Stimulated activated CD4-positive, alpha-beta T cell treated with anti-CD3 and anti-CD28 coated beads, TNF-alpha, amount 100 ng/mL, for 1 hour (primary cell): ENCODE measurements at places on chromosomes 1 and 21.
A peak's percentile ranks its signal among the peaks of the same experiment; 100 is the strongest.

DNA sequence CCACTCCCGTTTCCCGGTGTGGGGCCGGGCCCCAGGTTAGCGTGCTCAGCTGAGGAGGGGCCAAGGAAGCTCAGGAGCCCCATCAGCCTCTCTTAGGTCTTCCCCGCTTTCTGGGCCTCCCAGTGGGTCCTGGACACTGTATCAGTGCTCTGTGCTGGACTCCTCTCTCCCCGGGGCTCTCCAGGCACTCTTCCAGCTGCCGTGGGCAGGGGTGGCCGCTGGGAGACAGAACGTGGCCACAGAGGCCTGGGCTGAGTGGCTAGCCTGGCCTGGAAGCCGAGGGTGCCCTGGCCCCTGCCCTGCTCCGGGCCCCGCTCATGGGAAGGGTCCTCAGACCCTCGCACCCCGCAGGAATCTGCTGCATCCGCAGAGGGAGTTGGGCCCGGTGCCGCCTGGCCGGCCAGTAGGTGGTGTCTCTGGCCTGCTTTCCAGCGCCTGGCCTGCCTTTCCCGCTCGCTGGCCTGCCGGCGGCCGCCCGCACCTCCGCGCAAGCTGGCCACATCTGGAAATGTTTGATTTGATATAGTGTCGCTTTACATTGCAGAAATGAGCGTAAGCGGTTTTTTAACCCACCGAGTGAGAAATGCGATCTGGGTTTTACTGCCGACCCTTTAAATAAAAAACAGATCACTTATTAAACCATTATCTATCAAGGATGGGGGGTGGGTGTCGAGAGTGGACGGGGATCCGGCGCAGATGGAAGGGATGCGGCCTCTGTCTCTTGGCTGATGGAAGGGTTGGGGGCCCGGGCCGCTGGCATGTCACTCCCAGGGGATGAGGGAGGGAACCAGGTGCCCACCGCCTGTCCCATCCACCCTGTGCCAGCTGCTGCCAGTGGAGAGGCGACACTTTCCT lies 74.4 kb upstream of the TTC34 start:
- DNase-seq: no peak

DNA sequence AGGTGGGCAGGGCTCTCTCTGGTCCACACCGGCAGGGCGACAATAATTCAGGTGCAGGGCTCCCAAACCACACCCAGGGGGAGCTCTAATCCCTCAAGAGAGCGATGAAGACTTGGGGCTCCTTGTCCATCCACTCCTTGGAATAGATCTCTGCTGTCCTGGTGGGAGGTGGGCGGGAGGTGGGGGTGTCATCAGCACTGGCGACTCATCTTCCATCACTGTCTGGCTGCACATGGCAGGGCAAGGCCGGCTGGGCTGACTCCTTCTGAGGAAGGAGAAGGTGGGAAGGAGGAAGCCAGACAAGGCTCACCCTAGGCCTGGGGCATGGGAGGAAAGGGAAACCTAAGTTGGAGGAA lies 29.3 kb downstream of the TNNT2 start:
- DNase-seq: no peak

DNA sequence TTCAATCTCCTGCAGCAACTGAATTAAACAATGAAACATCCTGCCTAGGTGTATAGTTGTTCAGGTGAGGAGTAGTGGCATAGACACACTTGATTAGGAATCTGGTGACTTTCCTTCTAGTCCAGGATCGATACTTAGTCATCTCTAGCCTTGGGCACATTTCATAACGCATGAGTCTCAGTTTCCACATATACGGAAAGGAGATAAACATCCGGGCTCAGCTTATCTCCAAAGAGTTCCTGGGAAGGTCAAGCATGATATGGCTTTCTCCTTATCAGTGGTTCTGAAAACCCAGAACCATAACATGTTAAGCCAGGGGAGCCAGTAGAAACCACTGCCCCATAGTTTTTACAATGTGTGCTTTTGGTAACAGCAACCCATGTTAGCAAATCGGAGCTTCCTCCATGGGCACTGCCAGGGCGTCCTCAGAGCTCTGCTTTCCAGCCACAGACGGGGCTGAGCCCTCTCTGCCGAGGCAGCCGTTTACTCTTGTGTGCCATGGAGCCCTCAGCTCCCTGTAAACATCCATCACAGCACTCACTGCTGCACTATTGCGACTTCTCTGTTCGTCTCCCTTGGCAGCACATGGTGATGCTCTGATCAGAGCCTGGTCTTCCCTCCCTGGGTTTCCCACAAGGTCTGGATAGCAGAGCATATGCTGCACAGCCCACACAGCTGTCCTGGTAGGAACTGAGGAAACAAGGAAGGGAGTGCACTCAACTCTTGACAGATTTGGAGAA lies 34.6 kb downstream of the RUNX1 start:
- no peak for DNase-seq

DNA sequence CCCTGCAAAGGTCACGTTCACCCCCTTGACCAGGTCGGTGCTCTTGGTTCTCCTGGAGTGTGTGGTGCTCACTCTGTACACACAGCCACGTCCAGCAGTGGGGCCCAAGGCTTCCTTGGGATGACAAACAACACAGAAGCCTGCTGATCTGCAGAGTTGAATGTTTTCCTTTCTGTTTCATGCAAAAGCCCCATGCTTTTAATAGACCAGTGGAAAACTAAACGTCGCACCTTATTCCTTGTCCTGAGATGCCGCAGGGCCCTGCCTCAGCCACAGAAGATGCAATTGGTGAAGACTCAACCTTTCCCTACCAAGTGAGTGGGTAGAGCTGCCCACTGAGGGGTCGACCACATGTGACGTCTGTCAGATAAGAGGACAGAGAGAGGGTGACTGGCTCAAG lies 5.8 kb upstream of the PDPN start:
- DNase-seq: no peak

- no peak for DNase-seq
These were observed 6.8 kb upstream of the PARK7 start for GRCh38 chr1:7954683-7955082.

DNA sequence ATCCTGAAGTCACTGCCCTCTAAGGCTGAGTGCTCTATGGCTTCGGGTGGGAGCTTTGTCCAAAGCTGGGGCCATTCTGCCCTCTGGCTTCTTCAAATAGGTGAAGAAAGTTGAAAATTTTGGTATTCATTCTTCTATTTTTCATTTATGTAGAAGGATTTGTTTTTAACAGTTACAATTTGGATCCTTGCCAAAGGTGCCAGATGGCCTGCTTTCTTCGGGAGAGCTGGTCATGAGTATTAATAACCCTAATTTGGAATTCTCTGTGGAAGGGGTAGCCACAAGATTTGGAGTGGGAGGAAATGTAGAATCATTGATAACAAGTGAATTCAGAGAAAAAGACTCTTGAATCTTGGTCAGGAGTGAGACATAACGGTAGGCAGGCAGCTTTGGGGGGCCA lies 370.4 kb upstream of the ST6GALNAC5 start:
- DNase-seq: no peak

- DNase-seq: no peak
These were observed 456.1 kb upstream of the ADAMTS5 start for GRCh38 chr21:27423038-27423437.

GRCh38 chr21:41316200-41317062 lies at the start of gene FAM3B:
Gene FAM3B (plus strand): TSS chr21:41316801. CDS start chr21:41316880, 79 bp downstream.
- DNase-seq: no peak

- DNase-seq: no peak
These were observed 27.5 kb upstream of the SLAMF6 start for GRCh38 chr1:160550572-160551034.

- no peak for DNase-seq
These were observed 8.9 kb upstream of the OPRD1 start for GRCh38 chr1:28803051-28803450.

DNA sequence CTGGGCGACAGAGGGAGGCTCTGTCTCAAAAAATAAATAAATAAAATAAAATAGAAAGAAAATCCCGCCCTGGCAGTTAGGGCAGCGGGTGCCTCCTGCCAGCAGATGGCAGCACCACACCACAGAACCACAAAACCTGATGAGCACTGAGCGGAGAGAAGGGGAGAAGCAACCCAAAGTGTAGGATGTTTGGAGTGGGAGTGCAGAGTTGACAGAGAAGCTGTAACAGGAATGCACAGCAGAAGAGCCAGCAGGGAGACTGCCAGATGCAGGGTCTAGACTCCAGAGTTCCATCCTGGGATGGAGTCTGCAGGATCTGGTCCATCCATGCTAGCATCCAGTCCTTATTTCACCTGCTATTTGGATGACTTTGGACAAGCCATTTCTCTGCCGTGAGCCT lies 29.7 kb upstream of the KIRREL1 start:
- no peak for DNase-seq

DNA sequence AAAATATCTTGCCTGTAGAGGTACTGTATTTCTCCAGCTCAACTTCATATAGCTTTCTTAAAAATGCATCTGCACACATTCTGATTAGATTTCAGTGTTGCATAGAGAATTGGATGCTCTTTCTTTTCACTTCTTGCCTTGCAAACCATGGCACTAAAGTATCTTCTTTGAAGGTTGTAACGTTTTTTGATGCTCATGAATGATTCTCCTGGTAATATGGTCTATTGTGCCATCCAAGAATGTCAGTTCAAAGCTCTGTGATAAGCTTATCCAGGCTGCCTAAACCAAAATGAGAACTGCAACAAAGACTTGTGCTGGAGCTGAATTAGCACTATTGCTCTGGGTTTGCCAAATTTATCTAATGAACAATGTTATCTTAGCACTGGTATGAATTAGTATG lies 1.9 kb downstream of the SGIP1 start:
- no peak for DNase-seq

- no peak for DNase-seq
These were observed 11.1 kb downstream of the LEMD1 start for GRCh38 chr1:205410581-205411298.

GRCh38 chr21:28455253-28455600 lies 537.5 kb downstream of the LTN1 start:
- no peak for DNase-seq

DNA sequence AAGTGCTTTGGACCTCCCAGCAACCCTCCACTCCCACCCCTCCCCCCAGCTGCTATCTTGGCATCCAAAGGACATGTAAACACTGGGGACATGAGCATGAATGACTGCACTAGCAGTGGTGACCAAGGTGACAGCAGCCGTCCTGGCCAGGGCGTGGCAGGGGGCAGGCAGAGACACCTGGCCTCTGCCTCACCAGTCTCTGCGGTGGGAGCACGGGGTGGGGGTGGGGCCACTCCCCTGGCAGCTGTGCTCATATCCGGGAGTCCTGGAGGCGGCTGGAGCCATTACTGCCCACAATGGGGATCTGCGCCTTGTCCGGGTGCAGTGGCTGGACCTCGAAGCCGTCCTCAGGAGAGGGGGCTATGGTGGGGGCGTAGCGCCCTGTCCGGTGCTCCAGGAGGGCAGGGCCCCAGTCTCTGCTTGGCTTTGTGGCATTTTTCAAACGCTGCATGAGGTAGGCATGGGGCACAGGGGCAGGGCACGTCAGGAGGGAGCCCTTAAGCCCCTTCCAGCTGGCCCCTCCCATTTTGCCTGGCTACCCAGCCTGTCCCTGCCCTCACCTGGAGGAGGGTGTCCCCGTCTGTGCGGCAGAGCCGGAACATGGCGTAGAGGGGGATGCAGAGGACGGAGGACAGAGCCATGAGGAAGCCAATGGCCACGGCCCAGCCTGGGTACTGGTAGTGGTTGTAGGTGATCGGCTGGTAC lies 6.0 kb downstream of the CCDC24 start:
- DNase-seq: no peak

- DNase-seq: no peak
These were observed 48.0 kb downstream of the ACTN2 start for GRCh38 chr1:236734141-236734765.

GRCh38 chr1:152623203-152623844 lies 421 bp upstream of the LCE3A start:
- DNase-seq: no peak

GRCh38 chr1:113812661-113813135 lies 422 bp upstream of the RSBN1 start:
- DNase-seq: no peak

- peak; percentile 18 for DNase-seq
These were observed 959 bp downstream of the CD58 start for GRCh38 chr1:116569776-116570357.

DNA sequence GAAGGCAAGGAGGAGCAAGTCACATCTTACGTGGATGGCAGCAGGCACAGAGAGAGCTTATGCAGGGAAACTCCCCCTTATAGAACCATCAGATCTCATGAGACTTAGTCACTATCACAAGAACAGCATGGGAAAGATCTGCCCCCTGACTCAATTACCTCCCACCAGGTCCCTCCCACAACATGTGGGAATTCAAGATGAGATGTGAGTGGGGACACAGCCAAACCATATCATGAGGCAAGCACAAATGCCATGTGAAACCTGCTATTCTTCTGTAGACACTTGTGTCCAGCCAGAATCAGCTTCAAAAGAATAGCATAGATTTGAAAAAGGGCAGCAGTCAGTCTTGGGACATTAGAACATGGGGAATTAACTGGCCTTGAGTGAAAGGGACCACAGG lies 32.2 kb upstream of the UBE2U start:
- no peak for DNase-seq

GRCh38 chr1:26986658-26987057 lies 6.8 kb upstream of the TRNP1 start:
- DNase-seq: no peak

- DNase-seq: no peak
These were observed 92.0 kb downstream of the CASZ1 start for GRCh38 chr1:10704368-10704882.

DNA sequence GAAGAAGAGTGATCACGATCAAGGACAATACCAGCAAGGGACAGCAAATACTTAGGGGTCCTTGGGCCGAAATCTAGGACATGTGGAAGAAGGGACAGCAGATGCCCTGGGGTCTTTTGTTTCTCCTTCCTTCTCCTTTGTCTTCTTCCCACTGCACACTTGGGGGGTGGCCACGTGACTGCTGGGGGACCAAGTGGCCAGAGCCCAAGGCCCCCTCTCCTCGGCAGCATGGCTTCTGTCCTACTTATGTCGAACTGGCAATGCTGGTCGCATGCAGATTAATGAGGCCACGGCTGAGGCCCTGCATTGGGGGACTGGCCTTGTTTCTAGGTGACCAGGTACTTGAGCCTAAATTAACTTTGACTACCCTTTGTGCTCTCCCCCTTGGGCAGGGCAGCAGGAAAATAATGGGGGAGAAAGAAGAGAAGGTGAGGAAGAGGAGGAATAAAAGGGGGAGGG lies 83.0 kb downstream of the GRIK3 start:
- DNase-seq: no peak

DNA sequence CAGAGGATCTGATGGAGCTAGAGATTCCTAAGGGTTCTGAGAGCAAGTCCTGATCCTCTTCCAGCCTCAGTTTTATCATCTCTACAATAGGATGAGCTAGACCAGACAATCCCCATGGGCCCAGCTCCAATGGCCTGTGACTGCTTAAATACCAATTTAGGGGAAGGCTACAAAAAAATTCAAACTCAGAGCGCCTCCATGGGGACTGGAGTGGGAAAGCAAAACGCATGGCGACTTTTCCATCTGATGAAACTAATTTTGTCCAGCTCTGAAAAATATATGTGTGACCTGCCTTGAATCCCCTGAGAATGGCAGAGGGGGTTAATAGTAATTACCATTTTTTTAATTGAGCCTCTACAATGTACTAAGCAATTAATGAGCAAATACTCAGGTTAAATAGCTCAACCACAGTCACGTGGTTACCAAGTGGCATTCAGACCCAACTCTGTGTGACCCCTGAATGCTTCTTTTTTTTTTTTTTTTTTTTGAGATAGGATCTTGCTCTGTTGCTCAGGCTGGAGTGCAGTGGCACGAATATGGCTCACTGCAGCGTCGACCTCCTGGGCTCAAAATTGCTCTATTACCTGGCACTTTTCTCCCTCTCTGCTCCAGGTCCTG lies 8.4 kb downstream of the EXTL1 start:
- no peak for DNase-seq
